NCI-H446 treated with DMSO at 0.1 percent for 48 hours (cell line): ENCODE measurements at places on chromosomes 16 and 17.

DNA sequence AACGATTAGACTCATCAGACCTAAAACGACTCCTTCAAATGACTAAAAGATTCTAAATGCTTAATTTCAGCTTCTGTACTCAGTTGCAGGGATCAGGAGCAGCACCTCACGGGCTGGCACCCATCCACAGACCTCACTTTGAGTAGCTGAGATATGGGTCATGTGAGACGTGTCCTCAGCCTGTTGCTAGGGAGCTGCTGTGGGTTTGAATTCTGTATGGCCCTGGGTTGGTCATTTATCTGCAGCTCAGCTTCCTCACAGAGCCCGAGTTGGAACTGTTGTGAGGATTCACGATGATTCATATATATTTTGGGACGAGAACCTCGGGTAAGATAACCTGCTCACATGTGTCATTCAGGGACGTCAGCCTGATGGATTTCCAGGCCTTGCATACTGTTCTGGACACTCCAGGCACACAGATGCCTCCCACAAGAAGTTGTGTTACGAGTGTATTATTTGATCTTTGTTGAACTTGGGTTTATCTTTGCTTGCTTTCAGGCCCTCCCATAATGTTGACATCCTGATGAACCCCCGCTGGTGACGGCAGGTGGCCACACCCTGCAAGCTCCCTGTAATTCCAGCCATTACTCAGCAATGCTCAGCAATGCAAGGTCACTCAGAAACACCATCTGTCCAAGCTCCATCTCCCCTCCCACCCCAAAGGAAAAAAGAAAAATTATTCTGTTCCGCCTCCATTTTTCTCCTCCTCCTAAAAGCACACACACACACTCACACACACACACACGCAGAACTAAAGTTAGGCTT lies 137.6 kb downstream of the RBFOX3 start:
- peak; percentile 8 for DNase-seq

- no peak for DNase-seq
These were observed 20.2 kb downstream of the ZNRF1 start for GRCh38 chr16:75019007-75019406.

GRCh38 chr17:55281649-55282378 lies 17.1 kb downstream of the HLF start:
- DNase-seq, result no peak

GRCh38 chr17:73390221-73390620 lies 78.4 kb upstream of the CDC42EP4 start:
- DNase-seq, result no peak

- no peak for DNase-seq
These were observed 16.8 kb upstream of the PHKG2 start for GRCh38 chr16:30731411-30731810.

DNA sequence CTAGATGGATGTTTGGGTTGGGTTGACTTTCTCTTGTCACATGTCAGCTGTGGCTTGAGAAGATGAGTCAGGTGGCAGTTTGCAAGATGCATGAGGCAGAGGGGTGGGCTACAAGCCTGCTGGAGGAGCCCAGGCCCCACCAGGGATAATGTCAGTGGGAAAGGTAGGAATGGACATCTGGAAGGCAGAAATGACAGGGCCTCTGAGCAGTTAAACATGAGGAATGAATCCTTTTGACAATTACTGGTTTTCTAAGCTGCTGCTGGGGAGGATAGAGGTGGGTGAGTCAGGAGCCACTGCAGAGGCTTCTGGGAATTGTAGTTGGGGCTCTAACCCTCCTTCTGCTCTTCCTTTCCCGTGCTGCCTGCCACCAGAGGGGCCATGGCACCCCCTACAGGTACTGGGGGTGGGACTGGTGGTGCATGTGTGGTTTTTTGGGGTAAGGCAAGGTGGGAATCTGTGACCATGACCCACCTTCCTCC lies 15.7 kb downstream of the SLC52A1 start:
- no peak for DNase-seq

DNA sequence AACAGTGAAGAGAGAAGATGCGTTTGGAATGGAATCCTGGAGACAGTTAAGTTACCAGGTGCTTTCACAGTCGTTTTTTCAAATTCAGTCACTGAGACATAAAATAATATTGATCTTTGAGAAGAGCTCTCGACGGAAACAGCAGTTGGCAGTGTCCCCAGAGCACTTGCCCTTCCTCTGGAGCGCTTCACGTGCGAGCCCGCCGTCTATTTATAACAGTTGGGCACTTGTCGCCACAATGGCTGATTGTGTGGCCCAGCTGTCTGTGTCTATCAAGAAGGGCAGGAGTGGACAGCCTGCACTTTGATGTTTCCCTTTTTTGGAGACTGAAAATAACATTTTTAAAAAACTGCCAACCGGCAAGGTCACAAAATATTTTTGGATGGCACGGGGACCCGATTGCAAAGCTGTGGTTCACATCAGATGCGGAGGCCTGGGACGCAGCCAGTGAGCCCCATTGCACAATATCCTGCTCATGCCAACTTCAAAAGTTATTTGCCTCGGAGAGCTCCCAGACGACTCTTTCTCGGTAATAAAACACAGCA lies 62.9 kb downstream of the ADCY9 start:
- DNase-seq, result peak; percentile 29

- DNase-seq, result no peak
These were observed 14.3 kb downstream of the ARHGAP23 start for GRCh38 chr17:38442548-38442947.

GRCh38 chr16:53034306-53034705 lies 18.4 kb downstream of the CHD9NB start:
- DNase-seq, result no peak

- DNase-seq, result no peak
These were observed 39.0 kb downstream of the CUEDC1 start for GRCh38 chr17:57915985-57916757.

DNA sequence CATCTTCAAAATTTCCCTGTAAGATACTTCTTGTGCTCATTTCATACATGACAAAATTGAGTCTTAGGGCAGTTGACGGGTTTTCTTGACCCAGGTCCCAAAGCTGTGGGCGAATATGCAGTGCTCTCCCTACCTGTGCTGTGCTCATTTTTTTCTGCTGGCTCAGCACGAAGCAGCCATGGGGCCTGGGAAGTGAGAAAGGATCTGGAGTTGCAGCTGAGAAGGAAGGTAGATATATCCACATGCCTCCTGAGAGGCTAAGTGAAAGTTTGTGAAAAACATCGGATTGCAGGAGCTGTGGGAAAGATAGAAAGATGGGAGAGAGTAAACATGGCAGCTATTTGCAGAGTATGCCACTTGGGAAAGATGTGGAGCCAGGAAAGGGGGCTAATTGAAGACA lies 42.9 kb upstream of the MON1B start:
- no peak for DNase-seq

DNA sequence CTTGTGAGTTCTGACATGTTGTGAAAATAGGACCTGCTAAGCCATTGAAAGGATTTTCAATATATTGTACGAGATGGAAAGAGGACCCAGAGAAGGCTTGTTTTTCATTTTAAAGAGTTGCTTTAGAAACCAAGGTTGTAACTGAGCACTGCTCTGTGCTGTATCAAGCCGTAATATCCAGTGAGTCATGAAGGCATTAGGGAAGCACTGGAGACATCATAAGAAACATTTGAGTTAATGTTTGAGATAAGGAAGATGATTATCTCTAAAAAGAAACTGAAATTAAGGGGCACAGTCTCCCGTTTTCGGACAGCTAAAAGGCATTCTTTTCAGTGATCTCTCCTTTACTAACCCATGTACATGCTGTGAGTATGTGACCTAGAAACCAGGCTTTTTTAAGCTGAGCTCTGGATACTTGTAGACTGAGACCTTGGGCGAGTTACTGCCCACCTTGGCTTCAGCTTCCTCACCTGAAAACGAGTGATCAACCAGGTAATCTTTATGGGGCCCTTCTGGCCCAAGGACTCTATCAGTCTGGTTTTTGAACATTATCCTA lies 149.2 kb upstream of the TBX2 start:
- DNase-seq, result no peak

GRCh38 chr17:41710472-41711090 lies 1.6 kb upstream of the GAST start:
- no peak for DNase-seq

DNA sequence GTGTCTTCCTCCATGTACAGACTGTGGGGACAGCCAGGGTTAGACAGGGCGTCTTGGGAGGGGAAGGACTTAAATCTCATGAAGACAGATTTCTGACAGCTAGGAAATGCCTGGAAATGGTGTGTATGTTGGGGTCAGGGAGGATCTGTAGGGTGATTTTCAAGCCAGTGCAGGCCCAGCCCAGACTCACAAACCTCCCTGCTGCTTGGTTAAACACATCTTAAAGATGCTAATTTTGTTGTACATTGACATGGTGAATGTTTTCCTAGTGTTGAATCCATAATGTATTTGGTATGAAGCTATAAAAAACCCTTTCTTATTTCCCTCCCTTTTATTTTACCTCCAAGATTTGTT lies 238.3 kb downstream of the CCDC182 start:
- DNase-seq, result no peak

GRCh38 chr17:65678546-65678945 lies 117.1 kb upstream of the AXIN2 start:
- DNase-seq, result no peak

DNA sequence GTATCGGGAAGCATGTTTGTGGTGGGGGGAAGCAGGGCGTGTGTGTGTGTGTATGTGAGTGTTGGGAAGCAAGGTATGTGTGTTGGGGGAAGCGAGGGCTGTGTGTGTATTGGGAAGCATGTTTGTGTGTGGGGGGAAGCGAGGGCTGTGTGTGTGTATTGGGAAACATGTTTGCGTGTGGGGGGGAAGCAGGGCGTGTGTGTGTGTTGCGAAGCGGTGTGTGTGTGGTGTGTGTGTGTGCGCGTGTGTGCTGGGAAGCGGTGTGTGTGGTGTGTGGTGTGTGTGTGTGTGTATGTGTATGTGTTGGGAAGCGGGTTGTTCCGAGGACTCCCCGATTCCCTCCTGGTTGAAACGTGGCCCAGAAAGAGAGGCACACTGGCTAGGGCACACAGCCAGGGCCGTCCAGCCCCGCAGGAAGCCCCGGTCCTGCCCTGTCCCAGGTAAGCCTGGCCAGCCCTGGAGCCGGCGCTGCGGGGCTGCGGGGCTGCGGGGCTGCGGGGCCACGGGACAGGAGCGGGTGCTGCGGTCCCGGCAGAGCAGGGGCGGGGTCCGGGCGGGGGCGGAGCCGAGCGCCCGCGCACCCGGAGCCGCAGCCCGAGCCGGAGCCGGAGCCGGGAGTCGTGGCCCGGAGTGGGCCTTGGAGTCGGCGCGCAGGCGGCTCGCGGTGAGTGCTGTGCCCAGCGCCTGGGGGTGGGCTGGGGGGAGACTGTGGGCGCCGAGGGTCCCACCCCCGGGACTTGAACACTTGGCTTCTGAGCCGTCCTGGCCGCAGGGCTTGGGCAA lies at the start of gene NOD2:
Gene NOD2, plus strand, starts transcription at position 608 of the 783 bp plus-strand sequence. CDS start 5,890 bp downstream, outside the sequence.
- DNase-seq, result no peak

DNA sequence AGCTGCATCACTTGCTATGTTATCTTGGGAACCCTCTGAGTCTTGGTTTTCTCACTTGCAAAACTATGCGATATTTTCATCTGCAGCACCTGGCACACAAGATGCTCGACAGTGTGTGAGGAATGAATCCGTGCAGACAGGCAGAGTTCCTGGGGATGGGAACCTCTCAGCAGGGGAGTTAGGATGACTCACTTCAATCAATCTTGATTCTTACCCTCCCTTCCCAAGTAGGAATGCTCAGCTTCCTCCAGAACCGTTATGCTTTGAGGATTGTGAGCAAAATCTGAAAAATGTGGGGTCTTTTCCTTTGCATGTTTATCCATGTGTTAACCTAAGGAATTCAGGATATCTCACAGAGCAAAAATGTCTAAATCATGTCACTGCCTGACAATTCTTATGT lies 68.9 kb upstream of the HNF1B start:
- no peak for DNase-seq

GRCh38 chr16:14003074-14003570 lies 68.0 kb upstream of the MRTFB start:
- no peak for DNase-seq

GRCh38 chr17:61400717-61401388 lies 1.2 kb downstream of the TBX2 start:
- DNase-seq, result no peak

DNA sequence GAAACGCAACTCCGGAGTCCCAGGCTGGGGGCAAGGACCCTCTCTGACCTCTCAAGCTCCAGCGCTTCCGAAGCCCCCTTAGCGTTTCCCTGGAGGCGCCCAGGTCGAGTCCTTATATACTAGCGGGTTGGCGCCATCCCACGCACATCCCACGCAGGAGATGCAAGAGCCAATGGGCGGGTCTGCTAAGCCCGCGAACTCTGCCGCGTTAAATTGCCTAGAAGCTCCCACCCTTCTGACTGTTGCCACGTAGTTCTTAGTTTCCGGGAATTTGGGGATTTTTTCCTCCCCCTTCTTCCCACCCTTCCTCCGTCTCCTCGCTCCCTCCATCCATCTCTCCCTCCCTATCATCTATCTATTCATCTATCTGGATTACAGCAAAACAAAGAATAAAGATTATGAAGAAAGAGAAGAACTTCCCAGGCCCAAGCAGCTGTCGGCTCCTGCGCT lies at the start of gene SLFN11:
Gene SLFN11, minus strand, starts transcription at position 88 of the 450 bp plus-strand sequence. CDS start 9,814 bp downstream, outside the sequence.
- no peak for DNase-seq

- peak; percentile 1 for DNase-seq
These were observed 2.0 kb upstream of the CD300H start for GRCh38 chr17:74569020-74570003.

DNA sequence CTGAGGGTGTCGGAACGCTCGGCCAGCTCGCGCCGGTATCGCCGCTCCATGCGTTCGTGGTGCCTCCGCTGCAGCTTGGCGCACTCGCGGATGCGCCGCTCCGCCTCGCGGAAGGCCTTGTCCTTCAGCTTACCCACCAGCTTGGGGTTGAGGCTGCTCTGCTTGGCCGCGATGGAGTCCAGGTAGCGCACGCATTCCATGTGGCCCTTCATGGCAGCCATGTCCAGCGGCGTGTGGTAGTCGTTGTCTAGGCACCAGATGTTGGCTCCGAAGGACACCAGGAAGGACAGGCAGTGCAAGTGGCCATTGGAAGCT lies 2.8 kb downstream of the USH1G start:
- DNase-seq, result no peak

DNA sequence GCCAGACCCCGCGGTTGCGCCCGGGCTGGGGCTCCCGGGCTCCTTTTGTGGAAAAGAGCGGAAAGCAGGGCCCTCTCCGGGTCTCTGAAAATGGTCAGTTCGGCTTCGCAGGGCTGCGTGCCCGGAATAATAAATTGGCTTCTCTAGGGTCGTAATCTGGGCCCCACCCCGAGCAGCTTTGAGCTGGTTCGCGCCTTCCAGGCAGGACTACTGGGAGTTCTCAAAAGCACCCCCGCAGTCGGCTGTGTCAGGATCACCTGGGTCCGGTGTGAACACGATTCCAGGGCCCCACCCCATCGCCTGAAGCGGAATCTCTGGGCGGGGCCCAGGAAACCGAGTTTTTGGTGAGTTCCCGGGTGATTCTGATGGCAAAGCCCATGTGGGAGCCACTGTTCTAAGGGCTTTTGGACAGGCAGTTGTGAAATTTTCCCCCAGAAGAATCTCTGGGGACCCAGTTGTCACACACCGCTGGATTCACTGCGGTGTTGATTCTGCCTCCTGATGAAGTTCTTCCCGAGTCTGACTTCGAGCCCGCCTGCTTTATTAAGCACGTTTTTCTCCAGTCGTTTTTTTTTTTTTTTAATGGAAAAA lies 77.0 kb downstream of the MRC2 start:
- no peak for DNase-seq
